SW 1271 (cell line): ENCODE measurements at places on chromosomes 7 and 10.

DNA sequence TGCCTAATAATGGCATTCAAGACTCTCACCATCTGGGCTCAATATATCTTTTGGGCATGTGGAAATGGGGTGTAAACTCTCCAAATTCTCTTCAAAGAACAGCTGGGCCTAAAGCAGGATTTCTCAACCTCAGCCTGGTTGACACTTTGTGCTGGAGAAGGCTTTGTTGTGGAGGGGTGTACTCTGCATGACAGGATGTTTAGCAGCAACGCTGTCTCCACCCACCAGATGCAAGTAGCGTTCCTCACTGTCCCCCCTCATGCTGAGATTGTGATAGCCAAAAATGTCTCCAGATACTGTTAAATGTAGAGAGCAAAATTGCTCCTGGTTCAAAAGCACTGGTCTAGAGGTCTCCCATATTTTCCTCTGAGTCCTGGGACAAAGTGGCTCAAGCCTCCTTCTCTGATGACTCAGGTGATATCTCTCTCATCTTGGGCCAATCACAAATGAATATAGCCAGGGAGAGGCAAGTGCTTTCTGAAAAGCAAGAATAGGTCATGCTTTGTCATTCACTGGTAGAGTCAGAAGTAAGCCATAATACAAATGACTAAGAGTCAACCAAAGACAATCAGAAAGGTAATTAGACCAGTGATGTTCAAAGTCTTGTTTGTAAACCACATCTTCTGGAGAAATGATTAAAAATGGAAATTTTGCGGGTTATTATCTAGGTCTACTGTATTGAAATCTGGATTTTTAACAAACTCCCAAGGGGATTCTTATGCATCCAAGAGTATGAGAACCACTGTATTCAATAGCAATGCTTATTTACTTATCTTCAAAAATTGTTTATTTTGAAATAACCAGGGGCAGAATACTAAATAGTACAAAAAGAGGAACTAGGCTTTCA lies 330.8 kb downstream of the PTEN start:
- DNase-seq, result no peak

DNA sequence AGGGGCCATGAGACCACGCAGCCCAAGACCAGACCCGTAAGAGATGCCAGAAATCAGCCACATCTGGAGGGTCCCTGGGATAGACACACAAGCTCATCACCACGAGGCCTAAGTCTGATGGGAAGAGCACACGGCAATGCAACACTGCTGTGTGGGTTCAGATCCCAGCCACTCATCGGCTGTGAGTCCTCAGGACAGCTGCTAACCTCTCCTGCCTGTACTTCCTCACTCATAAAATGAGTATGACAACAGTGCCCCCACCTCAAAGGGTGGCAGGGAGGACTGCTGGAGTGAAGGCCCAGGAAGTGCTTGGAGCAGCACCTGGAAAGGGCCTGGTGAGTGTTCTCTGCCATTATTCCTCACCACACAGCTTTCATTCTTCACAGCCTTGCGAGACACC lies 60.9 kb downstream of the MAD1L1 start:
- no peak for DNase-seq

DNA sequence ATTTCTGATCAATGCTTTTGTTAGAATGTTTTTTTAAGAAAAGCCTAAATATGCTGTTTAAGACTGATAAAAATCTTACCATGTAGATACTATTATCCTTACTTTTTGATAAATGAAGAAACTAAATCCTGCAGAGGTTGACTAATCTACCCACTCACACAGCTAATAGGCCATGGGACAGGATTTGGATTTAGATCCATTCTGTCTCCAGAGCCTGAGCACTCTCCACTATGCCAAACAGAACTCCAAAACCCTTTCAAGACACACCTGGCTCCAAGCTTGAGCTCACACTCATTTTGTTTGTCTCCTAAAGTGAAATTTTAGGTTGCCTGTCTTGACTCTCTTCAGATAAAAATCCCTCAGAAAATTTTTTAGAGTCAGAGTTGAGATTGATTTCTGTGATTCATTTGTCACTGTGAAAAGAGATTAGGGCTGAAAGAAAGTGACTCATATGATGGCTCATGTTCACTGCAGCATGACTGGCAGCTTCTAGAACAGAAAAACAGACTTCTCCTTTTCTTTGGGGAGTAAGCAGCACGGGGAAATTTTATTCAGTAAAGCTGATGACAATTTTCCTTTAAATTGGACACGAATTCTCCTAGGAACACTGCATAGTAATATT lies 132.3 kb upstream of the POT1 start:
- DNase-seq, result no peak

GRCh38 chr7:51606601-51607154 lies 290.1 kb upstream of the COBL start:
- no peak for DNase-seq

GRCh38 chr10:71029411-71029892 lies 141.1 kb upstream of the PCBD1 start:
- DNase-seq, result no peak

DNA sequence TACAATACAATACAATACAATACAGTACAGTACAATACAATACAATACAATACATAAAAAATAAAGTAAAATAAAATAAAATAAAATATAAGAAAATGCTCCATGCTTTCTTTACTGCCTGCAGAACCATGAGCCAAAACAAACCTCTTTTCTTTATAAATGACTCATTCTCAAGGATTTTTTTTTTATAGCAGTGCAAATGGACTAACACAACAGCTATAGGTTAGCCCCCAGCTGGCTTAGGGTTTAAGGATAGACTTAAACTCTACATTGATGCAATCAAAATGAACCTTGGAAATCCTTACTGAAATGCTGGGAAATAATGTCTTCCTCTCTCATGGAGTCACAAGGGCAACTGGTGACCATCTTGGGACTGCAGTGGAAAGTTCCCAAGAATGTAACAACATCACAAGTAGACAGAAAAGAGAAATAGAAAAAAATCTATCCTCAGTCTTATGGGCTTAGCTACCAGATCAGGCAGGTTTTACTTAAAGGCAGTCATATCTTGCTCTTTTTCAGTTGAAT lies 348.9 kb downstream of the ARL4A start:
- DNase-seq, result no peak

GRCh38 chr10:10364902-10365301 lies 652.8 kb upstream of the CELF2 start:
- no peak for DNase-seq
